Pons (tissue), 1 donor: ENCODE measurements at places on chromosomes 3 and 15.
A peak's percentile ranks its signal among the peaks of the same experiment; 100 is the strongest.

DNA sequence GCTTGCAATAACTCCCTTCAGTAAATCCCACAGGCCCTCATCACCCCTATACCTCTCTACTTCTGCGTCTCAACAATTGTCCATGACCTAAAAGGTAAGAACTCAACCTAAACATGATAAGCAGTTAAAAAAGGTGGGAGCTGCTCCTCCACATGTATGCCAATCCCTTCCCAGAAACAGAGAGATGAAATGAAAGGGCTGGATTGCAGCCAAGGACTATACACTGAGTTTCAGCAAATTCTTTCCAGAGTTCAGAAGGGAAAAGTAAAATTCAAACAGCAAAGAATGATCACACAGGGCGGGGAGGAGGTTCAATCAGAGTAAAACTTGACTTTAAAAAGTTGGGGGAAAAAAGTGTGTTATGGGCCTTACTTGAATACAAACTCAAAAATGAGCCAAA lies 27.5 kb downstream of the PLOD2 start:
- DNase-seq: no peak

GRCh38 chr15:60126200-60126599 lies 122.1 kb downstream of the FOXB1 start:
- no peak for DNase-seq

DNA sequence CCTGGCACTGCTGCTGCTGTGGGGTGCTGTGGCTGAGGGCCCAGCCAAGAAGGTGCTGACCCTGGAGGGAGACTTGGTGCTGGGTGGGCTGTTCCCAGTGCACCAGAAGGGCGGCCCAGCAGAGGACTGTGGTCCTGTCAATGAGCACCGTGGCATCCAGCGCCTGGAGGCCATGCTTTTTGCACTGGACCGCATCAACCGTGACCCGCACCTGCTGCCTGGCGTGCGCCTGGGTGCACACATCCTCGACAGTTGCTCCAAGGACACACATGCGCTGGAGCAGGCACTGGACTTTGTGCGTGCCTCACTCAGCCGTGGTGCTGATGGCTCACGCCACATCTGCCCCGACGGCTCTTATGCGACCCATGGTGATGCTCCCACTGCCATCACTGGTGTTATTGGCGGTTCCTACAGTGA lies 2.1 kb downstream of the GRM2 start:
- DNase-seq: no peak

GRCh38 chr15:90872486-90873184 lies 4.2 kb downstream of the FURIN start:
- no peak for DNase-seq

DNA sequence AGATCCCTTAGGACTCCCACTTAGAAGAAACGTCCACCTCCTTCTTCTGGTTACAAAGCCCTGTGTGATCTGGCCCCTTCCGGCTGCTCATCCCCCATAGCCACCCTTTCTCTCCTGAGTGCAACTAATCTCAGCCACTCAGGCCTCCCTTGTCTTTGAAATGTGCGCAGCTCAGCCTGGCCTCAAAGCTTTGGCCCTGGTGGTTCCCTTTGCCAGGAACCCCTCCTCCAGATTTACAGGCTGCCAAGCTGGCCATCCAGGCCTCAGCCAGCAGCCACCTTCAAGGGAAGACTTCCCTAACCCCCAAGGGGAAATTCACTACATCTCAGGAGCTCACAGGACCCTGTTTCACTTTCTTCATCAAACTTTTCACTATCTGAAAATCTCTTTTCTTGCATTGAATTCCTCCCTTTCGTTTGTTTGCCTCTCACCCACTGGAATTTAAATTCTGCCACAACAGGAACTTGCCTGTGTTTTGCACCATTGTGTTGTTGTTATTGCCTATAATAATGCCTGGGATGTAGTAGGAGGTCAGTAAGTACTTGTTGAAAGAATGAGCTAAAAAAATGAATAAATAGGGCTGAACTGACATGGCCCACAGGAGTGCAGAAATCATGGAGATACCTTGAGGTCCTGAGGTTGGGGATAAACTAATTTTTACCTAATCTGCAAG lies 109.5 kb upstream of the PFN2 start:
- no peak for DNase-seq

GRCh38 chr3:99430348-99431134 lies 207.9 kb upstream of the COL8A1 start:
- no peak for DNase-seq

- peak; percentile 79 for DNase-seq
Measured at GRCh38 chr3:171383206-171384018, 76.8 kb downstream of the TNIK start.

DNA sequence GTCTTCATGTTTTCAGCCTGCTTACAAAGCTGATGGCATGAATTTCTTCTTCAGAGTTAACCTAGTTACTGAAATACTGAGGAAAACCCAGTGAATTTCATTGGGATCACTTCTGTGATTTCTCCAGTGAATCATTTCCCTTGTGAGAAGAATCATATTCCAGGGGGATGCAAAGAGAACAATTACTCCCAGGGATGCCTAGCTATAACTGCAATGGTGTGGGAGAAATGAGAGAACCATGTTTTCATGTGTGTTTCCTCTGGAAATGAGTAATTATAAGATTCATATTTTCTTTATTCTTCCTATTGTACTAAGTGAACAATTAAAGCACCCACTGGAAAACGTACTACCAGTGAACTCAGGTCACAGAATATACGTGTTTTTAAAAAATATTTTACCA lies 485.4 kb downstream of the GRM7 start:
- DNase-seq: no peak

DNA sequence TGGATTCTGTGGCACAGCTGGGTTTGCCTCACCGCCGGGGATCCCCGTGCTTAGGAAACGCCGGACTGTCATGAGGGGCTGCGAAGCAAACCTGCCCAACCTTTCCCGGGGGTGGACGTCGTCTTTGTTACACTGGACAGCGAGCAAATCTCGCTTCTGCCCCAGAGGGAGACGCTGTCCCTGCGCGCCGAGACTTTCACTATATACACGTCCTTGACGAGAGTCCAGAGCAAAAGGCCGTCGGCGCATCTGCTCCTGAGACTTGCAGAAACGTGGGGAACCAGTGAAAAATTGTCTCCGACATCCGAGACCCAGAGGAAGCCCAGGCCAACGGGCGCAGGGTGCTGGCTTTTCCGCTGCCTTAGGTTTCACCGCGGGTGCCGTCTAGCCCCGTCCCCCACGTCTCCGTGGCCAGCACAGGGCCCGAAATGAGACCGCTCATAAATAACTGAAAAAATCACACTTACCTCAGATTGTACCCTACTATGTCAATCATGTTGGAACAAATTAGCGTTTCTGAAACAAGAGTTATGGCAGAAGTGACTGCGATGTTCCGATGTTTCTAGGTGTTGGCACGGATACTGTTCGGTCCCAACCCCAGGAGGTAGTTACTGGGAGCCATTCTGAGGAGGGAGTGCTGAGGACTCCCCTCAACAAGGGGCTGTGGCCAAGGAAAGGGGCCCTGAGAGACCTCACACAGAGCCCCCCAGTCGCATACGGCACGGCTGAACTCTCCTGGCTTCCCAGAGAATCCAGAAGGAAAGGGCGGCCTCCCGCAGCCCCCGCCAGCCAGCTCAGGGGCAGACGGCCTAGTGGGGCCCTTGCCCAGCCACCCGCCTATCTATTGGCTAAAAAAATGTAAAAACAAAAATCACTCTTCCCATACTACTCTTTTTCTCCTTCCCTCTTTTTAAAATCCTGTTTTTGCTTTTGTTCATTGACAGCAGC lies 14.4 kb upstream of the MUC4 start:
- DNase-seq: no peak

DNA sequence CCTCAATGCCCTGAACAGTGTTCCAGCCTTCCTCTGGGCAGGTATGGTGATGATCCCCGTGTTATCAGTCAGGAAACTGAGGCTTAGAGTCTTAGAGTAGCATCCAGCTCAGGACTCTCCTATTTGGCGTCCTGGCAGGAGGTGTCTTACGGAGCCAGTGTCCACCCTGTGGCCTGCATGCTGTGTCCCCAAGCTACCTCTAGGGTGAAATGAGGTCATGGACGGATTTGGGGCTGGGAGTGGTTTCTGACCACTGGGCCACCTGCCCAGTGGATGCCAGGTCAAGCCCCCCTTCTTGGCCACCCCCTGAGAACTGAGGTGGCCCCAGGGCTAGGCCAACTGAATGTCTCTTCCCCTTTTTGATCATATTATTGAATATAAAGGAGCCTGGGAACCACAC lies 27.2 kb upstream of the SLC6A6 start:
- DNase-seq: no peak

- no peak for DNase-seq
Measured at GRCh38 chr15:89904519-89904918, 8.2 kb downstream of the ARPIN start.

GRCh38 chr3:177778633-177779032 lies 581.4 kb upstream of the TBL1XR1 start:
- DNase-seq: no peak

- DNase-seq: no peak
Measured at GRCh38 chr15:40130799-40131502, 22.3 kb upstream of the BMF start.

DNA sequence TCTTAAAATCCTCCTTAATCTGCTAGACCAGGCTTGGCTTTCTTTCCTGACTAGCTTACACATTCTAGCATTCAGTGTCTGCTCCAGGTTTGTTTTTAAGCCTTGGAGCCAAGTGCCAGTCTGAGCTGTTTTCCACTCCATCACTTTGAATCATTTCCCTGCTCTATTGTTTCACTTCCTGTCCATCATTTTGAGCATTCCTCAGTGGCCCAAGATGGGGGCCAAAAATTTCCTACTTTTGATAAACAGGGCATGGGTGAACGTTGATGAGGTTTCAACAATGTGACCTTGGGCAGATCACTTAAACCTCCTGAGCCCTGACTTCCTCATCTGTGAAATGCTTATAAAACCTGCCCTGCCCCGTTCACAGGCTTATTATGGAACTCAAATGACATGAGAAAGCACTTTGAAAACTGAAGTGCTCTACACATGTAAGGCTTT lies 4.4 kb downstream of the CYP19A1 start:
- no peak for DNase-seq
